ENCODE measurements at places on chromosomes 2 and 18. TPM values are rescaled to one million over a fixed set of nuclear protein-coding genes. Genes with fewer than 3 reads are reported as not detected.

PRKCE gene
- polyA plus RNA-seq = 6.0 TPM

DNA sequence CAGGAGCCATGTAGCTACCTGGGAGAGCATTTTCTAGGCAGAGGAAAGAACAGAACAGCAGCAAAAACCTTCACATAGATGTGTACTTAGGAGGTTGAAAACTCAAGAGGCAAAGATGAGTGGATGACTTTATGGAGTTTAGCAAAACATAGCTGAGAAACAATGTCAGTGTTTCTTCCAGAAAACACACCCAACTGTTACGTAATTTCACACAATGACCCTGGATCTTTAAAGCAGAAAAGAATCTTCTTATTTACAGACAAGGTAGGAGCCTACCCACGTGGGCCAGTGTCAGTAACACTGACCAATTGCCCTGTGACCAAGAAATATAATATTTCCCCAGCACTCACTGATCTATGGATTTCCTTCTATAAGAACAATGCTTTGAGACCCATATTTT, 254.6 kb downstream of the CDH20 start:
- DNase-seq = no peak

REG1A gene
- polyA plus RNA-seq = not detected

DNA sequence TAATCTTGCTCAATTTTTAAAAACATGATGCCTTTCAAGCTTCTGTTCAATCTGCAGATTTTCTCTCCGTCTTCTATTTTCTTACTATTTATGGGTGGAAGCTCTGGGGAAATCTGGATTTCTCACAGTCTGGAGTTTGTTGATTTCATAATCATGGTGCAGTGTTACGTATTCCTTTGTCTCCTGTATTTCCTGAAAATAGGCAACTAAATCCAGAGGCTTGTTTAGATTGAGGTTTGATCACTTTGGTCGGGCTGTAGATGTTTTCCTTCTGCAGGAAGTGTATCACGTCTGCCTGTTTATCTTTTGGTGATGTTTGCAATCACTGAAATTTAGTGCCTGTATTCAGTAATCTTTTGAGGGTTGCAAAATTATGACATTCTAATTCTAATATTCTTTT, 487.7 kb downstream of the LRRTM4 start:
- no peak for DNase-seq

DNA sequence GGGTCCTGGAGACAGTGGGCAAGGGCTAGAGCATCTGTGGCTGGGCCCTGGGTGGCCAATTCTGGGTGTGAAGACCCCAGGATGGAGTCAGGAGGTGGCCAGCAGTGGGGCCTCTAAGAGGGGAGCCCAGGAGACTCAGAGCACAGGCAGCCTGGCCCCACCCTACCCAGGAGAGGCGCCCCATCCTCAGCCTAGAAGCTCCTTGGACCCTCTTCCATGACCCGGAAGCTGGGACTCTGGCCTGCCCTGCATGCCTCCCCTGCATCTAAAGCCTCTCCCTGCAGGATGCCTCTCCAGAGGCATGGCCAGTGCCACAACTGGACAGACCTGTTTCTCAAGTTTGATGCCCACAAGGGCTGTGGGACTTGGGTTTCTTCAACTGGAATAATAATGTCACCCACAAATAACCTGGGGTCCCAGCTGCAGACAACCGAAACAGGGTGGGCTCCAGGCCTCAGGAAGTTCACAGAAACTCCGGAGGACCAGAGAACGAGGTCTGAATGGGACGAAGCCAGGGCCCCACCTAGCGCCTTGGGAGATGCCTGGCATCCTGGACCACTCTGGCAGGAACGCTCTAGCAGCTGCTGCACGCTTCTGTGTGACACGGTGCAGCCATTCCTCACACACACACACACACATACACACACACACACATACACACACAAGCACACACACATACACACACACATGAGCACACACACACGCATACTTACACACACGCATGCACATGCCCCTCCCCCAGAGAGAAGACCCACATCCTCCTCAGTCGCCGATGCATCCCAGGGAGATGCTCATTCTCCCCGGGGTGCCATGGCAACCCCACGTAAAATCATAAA, 16.4 kb downstream of the KCNIP3 start:
- DNase-seq = peak; percentile 71

GRCh38 chr2:43110442-43110871, 115.9 kb downstream of the ZFP36L2 start:
- DNase-seq = no peak

DNA sequence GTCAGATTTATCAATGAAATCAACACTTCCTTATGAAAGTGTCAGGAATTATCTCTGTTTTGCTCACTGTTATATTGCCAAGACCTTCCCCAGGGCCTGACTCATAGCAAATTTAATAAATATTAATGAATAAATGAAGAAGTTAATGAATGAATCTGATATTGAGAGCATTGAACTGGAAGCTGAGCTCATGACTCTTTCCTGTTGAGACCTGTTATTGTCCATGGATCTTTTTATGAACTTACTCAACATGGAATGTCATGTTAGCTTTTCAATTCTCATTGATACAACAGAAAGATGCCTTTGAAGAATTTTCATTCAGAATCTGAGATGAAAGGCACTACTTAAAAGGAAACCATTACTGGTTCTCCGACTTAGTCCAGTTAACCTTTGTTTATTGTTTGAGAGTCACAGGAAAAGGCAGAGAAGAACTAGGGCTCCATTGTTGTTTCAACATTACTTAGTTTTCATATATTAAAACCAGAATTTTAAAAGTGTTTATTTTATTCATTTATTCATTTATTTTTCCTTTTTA, 90.4 kb upstream of the UNC80 start:
- DNase-seq = no peak

DNAJC5G gene
- polyA plus RNA-seq = not detected

- DNase-seq = no peak
Observed at GRCh38 chr2:118013221-118013723, 598 bp downstream of the CCDC93 start.

DNA sequence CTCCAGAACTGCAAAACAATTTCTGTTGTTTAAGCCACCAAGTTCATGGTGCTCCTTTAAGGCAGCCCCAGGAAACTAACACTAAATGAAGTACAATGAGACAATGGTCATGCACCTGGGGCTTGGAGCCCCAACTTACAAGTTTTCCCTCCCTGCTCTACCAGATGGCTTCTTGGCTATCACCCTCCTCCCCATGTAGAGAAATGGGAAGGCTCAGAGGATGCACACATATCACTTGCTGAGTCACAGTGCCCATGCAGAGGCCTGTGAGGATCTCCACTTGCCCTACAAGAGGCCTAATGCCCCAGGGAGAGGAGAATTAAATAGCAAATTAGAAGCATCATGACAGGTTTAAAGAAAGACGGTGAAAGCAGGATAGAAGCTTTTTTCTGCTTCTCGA, 270.9 kb downstream of the TTC32 start:
- no peak for DNase-seq

ZFAND2B gene
- polyA plus RNA-seq = 40.3 TPM

- no peak for DNase-seq
Observed at GRCh38 chr2:101199251-101199791, 48.1 kb upstream of the TBC1D8 start.

TCF7L1 gene
- 15.3 TPM for polyA plus RNA-seq

- DNase-seq = no peak
Observed at GRCh38 chr18:76397631-76398030, 97.4 kb downstream of the ZNF516 start.

DNA sequence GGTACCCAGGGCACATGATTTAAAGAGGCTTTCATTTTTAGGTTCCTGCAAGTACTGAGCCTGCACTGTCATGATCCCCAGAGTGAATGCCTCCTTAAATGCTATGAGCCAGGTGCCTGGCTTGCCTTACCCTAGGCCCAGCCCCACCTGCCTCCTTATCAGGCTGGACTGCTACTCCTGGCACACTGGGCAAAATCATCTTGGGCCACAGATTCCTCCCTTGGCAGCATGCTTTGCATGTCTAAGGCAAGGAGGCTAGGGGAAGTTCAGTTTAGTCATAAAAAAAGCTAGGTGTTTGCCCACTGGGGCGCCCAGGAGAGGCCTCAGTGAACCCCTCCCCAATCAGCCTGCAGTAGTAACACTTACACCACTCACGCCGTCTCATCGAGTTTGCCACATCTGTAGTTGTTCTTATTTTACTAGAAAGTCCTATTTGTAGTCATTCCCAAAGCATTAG, 45.1 kb downstream of the LBH start:
- DNase-seq = no peak

DNA sequence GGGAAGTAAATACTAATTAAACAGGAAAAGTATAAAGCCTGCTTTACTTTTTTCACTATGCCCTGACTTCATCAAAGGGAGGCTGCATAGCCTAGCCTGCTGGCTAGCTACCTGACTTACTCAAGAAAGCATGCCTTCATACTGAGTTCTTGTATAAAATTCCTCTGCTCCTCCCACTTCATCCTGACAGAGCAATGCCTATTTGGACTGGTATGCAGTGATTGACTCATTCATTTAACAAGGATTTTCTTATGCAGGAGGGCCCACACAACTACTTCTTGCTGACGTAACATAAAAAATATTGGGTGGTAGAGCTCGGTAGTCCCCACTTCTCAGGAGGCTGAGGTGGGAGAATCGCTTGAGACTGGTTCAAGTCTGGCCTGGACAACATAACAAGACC, 70.5 kb downstream of the PRPF40A start:
- DNase-seq = no peak

- no peak for DNase-seq
Observed at GRCh38 chr2:33433279-33434235, 42.9 kb upstream of the RASGRP3 start.

- no peak for DNase-seq
Observed at GRCh38 chr2:74887445-74887951, 53.6 kb downstream of the HK2 start.

DNA sequence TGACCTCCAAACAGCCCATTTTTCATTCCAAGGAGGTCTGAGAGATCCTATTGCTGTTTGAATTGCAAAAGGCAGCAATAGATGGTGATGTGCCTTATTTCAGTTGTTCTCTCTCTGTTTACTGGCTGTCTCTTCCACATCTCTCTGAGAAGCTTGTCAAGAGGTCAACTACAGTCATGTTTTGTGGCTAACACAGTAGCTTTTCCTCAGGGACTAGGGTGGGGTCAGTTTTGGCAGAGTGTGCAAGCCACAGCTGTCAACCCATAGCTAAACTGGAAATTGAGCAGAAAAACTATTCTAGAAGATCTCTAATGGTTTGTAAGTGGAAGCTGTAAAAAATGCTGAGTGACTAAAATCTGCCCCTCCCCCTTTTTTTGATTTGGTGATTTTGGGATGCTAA, 67.1 kb downstream of the DIS3L2 start:
- no peak for DNase-seq

SERPINB7 gene
- not detected for polyA plus RNA-seq

DNA sequence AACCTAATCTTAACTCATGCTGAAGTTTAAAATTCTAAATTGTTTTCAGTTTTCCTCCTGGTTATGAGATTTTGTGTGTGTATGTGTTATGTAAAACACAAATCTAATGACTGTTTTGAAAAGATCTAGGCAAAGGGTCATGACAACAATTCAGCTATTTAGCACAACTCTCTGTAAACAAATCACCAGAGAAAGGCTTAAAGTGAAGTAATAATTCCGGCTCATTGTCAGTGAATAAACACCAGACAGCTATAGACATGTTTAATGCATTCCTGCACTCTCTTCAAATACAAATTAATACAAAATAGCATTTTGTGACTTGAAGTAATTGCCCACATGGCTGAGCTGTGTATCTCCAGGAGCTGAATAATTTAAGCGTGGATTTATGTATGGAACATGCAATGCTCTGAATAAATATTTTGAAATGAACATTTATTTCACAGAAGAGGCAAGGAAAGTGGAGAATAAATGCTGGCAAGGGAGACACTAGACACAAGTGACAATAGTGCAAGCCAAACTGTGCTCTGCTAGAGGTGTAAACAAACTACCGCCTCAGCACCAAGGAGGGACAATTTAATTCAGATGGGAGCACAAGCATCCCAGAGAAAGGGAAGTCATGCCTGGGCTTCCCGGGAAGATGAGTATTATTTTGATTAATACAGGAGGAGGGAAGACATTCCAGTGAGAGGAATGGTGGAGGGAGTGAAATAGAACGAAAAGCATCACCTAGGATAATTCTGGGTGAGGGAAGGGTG, 133.6 kb upstream of the XPO1 start:
- DNase-seq = peak; percentile 44

DSC2 gene
- 0.22 TPM for polyA plus RNA-seq

- DNase-seq = no peak
Observed at GRCh38 chr2:233356546-233357308, 2.4 kb downstream of the DGKD start.

- no peak for DNase-seq
Observed at GRCh38 chr18:69127873-69128500, 272.7 kb upstream of the DOK6 start.

LAMA3 gene
- 1.8 TPM for polyA plus RNA-seq

Measured in brain (organoid and tissue), 16 donors.